ENCODE measurements at places on chromosomes 11 and 22.

DNA sequence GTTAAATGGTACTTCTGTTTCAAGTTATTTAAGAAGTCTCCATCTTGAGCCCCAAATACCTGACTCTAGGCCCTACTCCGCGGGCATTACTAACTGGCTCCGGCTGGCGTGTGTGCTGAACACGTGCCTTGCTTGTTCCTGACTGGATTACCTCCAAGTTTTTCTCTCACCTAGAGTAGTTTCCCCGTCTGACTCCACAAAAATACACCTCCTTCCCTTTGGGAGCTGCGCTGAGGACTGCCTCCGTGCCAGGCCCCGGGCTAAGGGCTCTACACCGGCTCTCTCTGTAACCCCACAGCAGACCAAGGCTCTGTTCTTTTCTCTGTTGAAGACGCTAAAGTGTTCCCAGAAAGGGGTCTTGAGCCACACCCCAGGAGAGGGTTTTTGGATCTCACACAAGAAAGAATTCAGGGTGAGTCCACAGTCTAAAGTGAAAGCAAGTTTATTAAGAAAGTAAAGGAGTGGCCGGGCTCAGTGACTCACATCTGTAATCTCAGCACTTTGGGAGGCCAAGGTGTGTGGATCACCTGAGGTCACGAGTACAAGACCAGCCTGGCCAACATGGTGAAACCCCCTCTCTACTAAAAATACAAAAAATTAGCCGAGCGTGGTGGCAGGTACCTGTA, 61.8 kb downstream of the ANO1 start:
- H3K27ac ChIP-seq = no peak overlapping the region
- peaks cover 52% of the 10 kb centered on the region for H3K27me3 ChIP-seq
- peaks cover 2% of the 10 kb centered on the region for H3K4me1 ChIP-seq
- no peak overlapping the region for H3K4me3 ChIP-seq

DNA sequence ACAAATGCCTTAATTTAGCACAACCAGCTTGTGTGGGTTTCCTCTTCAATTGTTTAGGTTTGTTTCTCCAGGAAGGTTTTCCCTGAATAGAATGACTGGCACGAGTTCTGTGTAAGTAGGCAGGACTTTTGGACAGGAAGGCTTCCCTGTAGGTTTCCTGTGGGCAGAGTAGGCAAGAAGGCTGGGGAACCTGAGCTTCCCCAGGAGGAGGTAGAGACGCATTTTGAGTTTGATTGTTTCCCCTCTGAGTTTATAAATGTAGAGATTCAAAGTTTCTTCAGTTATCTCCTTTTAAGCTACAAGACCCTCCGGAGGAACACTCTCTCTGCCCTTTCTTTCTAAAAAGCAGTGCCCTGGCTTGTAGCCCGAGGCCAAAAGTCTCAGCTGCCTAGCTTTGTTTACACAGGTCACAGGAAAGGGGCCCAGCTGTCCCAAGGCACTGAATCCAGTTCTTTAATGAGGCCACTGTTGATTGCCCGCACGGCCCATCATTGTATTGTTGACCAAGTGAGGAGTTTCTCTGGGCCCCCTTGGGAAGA, 66.6 kb upstream of the RDX start:
- H3K27me3 ChIP-seq = no peaks in the 10 kb centered on the region
- peaks cover 2% of the 10 kb centered on the region for H3K36me3 ChIP-seq
- H3K27ac ChIP-seq = peak overlapping the region; percentile 60
- no peak for DNase-seq
- no peak overlapping the region for H3K4me3 ChIP-seq

GRCh38 chr11:77819921-77820564, 479 bp downstream of the RSF1 start:
- peaks cover 8% of the 10 kb centered on the region for H3K36me3 ChIP-seq
- peak overlapping the region; percentile 98 for H3K27ac ChIP-seq
- H3K4me3 ChIP-seq = peak overlapping the region; percentile 100

- no peaks in the 10 kb centered on the region for H3K36me3 ChIP-seq
- H3K27ac ChIP-seq = no peak overlapping the region
- no peak overlapping the region for H3K4me3 ChIP-seq
- H3K4me1 ChIP-seq = no peaks in the 10 kb centered on the region
- DNase-seq = no peak
Measured at GRCh38 chr11:104033134-104033533, 3.3 kb upstream of the DDI1 start.

DNA sequence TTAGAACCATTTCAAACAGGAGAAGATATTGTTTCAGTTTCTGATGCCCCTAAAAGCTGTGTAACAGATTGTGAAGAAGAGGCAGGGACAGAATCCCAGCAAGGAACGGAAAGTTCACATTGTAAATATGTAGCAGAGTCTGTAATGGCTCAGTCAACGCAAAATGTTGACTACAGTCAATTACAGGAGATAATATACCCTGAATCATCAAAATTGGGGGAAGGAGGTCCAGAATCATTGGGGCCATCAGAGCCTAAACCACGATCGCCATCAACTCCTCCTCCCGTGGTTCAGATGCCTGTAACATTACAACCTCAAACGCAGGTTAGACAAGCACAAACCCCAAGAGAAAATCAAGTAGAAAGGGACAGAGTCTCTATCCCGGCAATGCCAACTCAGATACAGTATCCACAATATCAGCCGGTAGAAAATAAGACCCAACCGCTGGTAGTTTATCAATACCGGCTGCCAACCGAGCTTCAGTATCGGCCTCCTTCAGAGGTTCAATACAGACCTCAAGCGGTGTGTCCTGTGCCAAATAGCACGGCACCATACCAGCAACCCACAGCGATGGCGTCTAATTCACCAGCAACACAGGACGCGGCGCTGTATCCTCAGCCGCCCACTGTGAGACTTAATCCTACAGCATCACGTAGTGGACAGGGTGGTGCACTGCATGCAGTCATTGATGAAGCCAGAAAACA, 40.8 kb downstream of the IGLL1 start:
- peak; percentile 47 for DNase-seq
- H3K36me3 ChIP-seq = no peaks in the 10 kb centered on the region
- peaks cover 18% of the 10 kb centered on the region for H3K27me3 ChIP-seq
- H3K4me3 ChIP-seq = peak overlapping the region; percentile 33

DNA sequence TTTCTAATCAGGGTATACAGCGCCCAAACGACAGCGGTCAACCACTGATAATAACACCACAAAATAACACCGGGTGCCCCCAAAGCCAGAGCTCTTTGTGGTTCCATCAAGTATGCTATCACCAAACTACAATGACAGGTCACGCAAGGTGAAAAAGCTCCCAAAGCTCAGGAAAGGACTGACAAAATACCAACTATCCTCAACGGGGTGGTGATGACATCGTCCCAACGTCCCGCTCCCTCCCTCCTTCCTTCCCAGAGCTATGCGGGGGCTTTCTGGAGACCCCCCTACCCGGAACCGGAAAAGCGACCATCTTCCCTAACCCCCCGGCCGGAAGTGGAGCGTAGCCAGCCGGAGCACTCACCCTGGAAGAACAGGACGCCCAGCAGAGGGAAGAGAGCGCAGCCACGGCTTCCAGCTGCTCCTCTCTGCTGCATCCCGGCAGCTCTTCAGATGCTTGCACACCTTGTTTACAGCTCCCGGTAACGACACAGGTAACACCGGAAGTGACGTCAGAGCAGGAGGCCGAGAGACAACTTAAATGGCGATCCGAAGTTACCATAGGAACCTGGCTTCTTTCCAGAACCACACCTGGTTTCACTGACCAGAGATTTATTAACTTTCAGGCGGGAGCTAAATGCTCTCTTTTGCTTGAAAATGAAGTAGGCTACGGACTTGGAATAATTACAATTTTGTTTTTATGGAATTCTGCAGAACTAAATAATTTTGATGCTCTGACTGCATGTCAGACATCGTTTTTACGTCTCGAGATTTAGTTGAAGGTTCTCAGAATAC, at the start of gene MPZL3:
Gene MPZL3 (minus strand): TSS at position 508 of the 795 bp plus-strand sequence. CDS start 71 bp downstream, at position 437.
- peak; percentile 55 for DNase-seq
- peak within 1 kb of the TSS; percentile 95 for H3K4me3 ChIP-seq
- H3K27me3 ChIP-seq = no peaks in the 10 kb centered on the region
- peak within 1 kb of the TSS; percentile 99 for H3K27ac ChIP-seq
- H3K4me1 ChIP-seq = peaks cover 27% of the 10 kb centered on the region

DNA sequence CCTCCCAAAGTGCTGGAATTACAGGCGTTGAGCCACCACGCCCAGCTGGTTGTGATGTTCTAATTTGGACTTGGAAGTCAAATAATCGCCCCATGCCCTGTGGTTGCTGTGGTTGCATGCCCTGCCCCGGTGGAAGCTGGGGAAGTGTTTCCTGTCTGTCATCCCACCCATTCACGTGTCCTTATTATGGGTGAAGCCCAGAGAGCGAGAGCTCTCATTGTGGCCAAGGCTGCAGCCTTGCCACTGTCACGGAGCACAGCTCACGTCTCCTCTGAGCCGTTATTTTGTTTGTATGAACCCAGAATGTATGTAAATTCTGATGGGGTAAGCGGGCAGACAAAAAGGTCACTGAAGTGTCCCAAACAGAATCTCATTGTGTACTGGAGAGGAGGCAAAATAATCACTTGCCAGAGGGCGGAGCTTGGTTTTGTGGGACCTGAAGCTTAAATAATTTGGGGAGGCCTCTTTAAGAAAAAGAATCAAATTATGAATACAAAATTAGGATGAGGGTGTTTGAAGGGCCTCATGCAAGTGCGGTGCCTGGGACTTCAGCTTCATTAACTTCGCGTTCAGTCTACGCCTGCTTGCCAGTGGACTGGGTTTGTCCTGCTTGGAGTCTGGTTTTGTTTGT, 25.8 kb upstream of the TREH start:
- H3K27ac ChIP-seq = peak overlapping the region; percentile 94
- H3K4me3 ChIP-seq = peak overlapping the region; percentile 77
- no peaks in the 10 kb centered on the region for H3K36me3 ChIP-seq
- no peaks in the 10 kb centered on the region for H3K27me3 ChIP-seq
- peaks cover 25% of the 10 kb centered on the region for H3K4me1 ChIP-seq
- DNase-seq = peak; percentile 19

DNA sequence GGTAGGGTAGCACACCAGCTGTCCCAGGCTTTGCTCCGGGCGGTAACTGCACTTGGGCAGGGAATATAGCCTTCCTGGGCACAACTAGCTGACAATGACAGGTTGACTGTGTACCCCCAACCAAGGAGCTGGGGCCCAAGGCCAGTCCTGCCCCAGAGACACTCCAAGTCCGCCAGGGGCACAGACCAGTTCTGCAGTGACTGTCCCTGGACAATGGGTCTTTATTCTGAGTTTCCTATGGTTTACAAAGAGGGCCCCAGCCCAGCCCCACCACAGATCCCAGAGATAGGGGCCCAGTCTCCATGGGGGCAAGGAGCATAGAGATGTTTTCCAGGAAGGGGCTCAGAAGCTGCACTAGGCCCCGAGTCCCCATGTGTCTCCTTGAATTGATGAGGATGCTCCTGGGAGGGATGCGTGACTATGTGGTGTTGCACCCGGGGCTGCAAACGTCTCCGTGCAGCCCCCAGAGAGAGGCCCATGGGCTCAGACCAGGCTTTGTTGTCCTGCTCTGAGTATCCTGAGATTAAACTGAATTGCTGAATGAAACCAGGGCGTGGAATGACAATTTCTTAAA, 48.4 kb downstream of the CD6 start:
- H3K4me3 ChIP-seq = peak overlapping the region; percentile 92
- peak overlapping the region; percentile 99 for H3K27ac ChIP-seq
- no peaks in the 10 kb centered on the region for H3K27me3 ChIP-seq
- no peak for DNase-seq
- H3K4me1 ChIP-seq = peaks cover 53% of the 10 kb centered on the region

DNA sequence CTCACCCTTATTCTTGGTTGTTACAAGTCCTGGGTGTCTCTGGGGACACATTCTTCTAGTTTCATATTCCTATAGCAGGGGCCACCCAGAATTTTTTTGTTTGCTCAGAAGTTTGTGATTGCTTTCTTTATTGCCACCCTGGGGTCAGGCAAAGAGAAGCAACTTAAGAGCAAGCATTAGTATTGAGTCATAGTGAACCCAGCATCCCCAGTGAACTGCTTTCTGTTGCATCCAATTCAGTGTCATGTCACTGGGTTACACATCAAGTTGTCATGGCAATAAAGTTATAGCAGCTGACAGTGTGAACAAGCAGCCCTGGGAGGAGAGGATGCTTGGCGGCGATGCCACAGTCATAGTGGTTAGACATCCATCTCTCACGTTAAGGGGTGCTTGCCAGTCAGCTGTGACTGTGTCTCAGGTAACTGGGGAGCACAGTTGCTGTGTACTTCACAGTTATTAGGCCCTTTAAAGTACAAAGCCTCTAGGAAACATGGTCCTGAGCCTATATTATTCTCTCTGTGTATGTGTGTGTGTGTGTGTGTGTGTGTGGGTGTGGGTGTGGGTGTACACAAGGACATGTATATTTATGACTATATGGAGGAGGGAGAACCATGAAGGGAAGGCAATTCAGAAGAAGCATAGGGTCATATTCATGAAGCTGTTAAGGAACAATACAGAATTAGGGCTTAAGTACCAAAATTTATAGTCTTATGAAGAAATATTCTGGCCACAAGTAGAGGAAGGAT, 52.5 kb downstream of the TRIM44 start:
- H3K27ac ChIP-seq = no peak overlapping the region
- peaks cover 18% of the 10 kb centered on the region for H3K4me1 ChIP-seq
- no peak overlapping the region for H3K4me3 ChIP-seq
- H3K27me3 ChIP-seq = no peaks in the 10 kb centered on the region
- H3K36me3 ChIP-seq = no peaks in the 10 kb centered on the region

- peaks cover 31% of the 10 kb centered on the region for H3K27me3 ChIP-seq
- DNase-seq = no peak
- H3K4me3 ChIP-seq = no peak overlapping the region
- no peaks in the 10 kb centered on the region for H3K4me1 ChIP-seq
- peaks cover 3% of the 10 kb centered on the region for H3K36me3 ChIP-seq
Measured at GRCh38 chr22:24772493-24773220, 1.9 kb downstream of the PIWIL3 start.

DNA sequence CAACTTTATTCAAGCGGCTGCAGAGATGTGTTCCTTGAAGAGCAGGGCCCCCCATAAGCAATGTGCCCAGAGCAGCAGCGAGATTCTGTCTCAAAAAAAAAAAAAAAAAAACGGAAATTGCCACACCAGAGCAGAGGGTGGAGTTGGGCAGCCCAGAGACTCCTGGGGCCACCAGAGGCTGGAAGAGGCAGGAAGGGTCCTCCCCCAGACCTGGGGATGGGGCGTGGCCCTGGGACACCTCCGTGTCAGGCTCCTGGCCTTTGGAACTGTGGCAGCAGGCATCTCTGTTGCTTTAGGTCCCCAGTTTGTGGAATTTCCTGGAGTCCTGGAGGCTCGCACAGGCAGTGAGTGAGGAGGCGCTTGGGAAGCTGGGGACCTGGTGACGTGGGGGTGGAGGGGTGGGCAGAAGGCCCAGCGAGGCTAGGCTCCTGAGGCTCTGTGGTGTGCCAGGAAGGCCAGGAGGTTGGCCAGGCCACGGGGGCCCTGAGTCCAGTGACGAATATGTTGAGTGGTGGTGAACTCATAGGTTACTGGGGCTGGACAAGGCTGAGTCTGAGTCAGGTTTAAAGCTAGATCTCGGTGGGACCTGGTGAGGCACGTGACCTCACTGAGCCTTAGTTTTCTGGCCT, 735.6 kb downstream of the BRD1 start:
- no peak overlapping the region for H3K27ac ChIP-seq
- peaks cover 29% of the 10 kb centered on the region for H3K27me3 ChIP-seq
- DNase-seq = no peak
- H3K4me1 ChIP-seq = peaks cover 3% of the 10 kb centered on the region
- peaks cover 3% of the 10 kb centered on the region for H3K36me3 ChIP-seq

- peaks cover 12% of the 10 kb centered on the region for H3K27me3 ChIP-seq
- DNase-seq = no peak
- no peak overlapping the region for H3K4me3 ChIP-seq
- no peaks in the 10 kb centered on the region for H3K36me3 ChIP-seq
- no peak overlapping the region for H3K27ac ChIP-seq
Measured at GRCh38 chr22:36541831-36542411, 13.0 kb upstream of the EIF3D start.

- no peak overlapping the region for H3K4me3 ChIP-seq
- DNase-seq = no peak
- H3K4me1 ChIP-seq = no peaks in the 10 kb centered on the region
Measured at GRCh38 chr11:15589070-15589626, 474.4 kb downstream of the INSC start.

GRCh38 chr11:60502221-60502775, 9.7 kb downstream of the MS4A12 start:
- peaks cover 6% of the 10 kb centered on the region for H3K4me1 ChIP-seq
- H3K36me3 ChIP-seq = peaks cover 2% of the 10 kb centered on the region
- H3K27me3 ChIP-seq = peaks cover 8% of the 10 kb centered on the region

Measured in T-helper 17 cell (primary cell).